B cell (primary cell): ENCODE measurements at places on chromosomes 6 and 20. TPM values are rescaled to one million over a fixed set of nuclear protein-coding genes. Genes with fewer than 3 reads are reported as not detected.
A peak's percentile ranks its signal among the peaks of the same experiment; 100 is the strongest.

Gene SLC22A1
- total RNA-seq = 1.5 and 1.7 TPM in 2 replicates

DNA sequence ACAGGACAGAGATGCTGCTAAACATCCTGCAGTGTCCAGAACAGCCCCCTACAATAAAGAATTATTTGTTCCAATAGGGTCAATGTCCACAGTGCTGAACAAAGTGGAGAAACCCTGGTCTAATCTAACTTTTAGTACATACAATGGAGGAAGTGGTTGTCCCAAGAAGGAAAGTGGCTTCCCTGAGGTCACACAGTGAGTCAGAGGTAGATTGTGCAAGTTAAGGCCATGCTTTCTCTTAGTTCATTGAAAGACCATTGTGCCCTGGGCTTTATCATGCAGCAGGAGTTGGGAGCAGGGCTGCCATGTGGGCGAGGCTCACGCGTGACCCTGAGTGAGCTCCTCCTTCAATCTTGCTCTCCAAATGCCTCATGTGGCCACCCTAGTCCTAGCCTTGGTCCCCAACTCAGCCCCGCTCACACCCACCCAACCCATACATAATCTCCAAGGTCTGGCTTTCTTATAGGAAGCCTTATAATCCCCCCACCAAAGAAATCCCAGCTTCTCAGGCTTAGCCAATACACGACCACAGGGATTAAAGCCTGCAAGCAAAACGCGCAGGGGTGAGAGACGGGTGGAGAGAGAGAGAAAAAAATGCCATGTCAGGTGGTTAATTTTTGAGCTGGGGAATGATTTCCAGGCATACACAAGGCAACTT is 19.9 kb downstream of the SLC13A3 start:
- DNase-seq = no peak

DNA sequence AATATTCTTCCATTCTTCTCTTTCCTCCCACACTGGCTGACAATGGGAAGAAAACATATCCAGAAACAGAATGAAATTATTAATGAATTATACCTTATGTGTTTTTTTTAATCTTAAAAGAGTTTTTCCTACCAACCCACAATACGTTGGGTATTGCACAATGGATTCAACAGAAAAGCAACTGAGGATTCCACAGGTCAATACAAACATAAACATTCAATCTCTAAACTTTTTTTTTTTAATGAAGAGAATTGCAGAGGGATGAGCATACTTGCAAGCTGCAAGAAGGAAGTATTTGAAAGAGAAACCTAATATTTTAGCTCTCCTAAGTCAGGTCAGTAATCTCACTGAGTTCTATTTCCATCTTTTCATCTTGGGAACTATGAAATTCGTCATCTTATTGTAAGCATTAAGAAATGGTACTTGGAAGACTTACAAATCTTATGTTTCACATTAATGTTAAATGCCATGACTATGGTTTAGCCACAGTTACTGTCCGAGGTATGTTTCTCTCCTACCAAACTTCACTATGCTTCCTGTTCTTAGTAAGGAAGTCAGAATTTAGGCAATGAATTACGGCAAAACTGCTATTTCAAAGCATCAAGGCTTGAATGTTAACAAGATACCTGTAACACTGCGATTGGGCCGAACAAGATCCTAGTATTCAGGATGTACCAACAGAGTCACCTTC is 100.8 kb downstream of the HIVEP2 start:
- peak; percentile 38 for DNase-seq

GRCh38 chr20:30985386-30985785 is 272.1 kb upstream of the DEFB115 start:
- no peak for DNase-seq

DNA sequence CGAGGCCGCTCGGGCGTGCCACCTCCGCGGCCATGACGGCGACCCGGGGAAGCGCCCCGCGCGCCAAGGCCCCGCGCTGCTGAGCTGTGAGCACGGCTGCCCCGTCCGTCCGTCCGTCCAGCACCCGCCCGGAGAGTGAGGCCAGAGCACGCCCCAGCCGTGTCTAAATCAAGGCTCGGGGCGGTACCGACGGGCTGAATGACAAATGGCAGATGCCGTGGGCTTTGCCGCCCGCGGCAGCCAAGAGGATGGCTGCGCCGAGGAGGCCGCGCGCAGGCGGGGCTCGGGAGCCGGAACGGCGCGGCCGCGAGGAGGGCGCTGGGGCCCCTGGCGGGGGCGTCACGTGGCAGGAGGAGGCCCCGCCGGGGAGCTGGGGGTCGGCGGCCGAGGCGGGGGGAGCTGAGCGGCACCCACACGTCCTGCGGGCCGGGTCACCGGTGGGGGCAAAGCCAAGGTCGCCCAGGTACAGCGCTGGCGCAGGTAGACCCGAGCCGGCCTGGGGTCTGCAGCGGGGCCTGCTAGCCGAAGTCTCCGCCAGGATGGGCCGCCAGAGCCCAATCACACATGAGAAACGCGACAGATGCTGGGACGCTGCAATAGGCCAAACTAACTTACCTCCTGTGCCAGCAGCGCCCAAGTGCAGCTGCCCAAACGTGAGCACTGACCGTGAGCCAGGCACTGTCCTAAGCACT is at the start of gene PLAGL1:
TSS of gene PLAGL1 (minus strand) at position 140 of the 692 bp plus-strand sequence. CDS start 60,123 bp downstream, outside the sequence.
- DNase-seq = peak; percentile 35

DNA sequence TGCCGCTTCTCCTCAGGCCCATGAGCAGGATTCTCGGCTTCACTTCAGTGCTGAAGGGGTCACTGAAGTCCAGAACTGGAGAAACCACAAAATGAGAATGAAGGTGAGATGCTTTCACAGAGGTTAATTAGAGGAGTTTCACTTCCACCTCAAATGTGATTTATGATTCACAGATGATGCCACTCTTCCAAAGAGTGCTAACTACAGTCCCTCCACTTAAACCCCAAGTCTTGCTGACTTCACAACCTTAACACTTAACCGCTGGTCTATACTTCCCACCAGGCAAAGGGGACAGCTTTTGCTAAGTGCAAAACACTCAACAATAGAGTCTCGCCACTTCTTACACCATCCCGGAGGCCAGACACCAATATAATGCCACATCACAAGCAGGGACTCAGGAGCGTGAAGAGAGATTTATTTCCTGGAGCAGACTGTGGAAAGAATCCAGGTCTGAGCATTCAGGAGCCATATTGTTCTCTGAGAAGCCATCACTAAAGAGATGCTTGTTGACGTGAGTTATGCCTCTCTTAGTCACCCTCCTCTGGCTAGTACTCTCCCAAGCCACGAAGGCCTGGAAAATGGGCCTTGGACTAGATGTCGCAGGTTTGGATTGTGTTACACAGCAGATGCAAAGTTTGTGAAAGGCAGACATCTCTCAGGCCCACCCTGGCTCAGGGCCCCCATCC is 24.4 kb downstream of the RRAGD start:
- DNase-seq = peak; percentile 53

DNA sequence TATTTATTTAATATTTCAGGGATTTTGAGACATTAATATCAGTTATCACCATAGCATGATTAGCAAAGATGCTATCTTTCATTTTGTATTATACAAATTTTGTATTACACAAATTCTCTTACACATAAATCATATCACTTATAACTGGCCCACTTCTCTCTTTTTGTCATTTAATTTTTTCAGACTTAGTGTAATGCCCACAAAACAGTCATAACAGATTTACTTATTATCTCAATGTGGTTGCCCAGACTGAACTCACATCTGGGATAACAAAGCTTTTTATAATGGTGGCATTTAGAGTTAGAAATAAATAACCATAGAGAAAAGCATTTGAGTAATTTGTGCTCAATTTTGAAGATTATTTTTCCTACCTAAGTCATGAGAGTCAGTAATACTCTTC is 148.3 kb downstream of the TFAP2B start:
- DNase-seq = no peak

GRCh38 chr6:150492507-150492906 is 107.2 kb upstream of the PLEKHG1 start:
- no peak for DNase-seq

GRCh38 chr6:52642368-52642767 is 28.5 kb upstream of the TMEM14A start:
- DNase-seq = no peak

DNA sequence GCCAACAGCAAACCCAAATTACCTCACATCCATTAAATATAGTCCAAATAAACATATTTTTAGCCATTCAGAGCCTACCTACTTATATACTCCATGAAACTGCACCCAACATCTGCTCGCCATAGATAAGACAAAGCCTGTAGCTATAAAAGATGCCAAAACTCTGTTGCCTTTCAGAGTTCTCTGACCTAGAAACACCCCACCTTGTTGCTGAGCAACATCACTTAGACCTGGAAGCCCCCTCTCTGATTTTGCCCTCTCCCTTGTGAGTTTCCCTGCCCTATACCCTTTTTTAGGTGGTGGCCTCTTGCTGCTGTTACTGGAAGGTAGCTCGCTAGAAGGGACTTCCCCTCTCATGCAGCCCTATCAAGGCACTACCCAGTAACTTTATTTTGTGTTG is 27.7 kb upstream of the FBXL4 start:
- no peak for DNase-seq
